ENCODE measurements at places on chromosomes 6 and 20. TPM values are rescaled to one million over a fixed set of nuclear protein-coding genes. Genes with fewer than 3 reads are reported as not detected.

- H3K36me3 ChIP-seq = no peaks in the 10 kb centered on the region
- no peak for DNase-seq
- H3K27ac ChIP-seq = no peak overlapping the region
- H3K27me3 ChIP-seq = no peaks in the 10 kb centered on the region
- no peak overlapping the region for H3K4me3 ChIP-seq
These were observed 27.9 kb downstream of the EPM2A start for GRCh38 chr6:145707397-145707796.

- peaks cover 17% of the 10 kb centered on the region for H3K4me1 ChIP-seq
- H3K27ac ChIP-seq = no peak overlapping the region
- H3K4me3 ChIP-seq = peak overlapping the region; percentile 77
- no peaks in the 10 kb centered on the region for H3K27me3 ChIP-seq
These were observed 1.1 kb downstream of the ORC3 start for GRCh38 chr6:87590990-87591389.

Gene MEP1A
- total RNA-seq = 0.34 TPM

- no peaks in the 10 kb centered on the region for H3K4me1 ChIP-seq
- no peaks in the 10 kb centered on the region for H3K27me3 ChIP-seq
- no peak overlapping the region for H3K27ac ChIP-seq
- no peak overlapping the region for H3K4me3 ChIP-seq
These were observed 54.7 kb upstream of the TMEM181 start for GRCh38 chr6:158505194-158505593.

Gene SLC22A3
- total RNA-seq = 50.2 TPM

DNA sequence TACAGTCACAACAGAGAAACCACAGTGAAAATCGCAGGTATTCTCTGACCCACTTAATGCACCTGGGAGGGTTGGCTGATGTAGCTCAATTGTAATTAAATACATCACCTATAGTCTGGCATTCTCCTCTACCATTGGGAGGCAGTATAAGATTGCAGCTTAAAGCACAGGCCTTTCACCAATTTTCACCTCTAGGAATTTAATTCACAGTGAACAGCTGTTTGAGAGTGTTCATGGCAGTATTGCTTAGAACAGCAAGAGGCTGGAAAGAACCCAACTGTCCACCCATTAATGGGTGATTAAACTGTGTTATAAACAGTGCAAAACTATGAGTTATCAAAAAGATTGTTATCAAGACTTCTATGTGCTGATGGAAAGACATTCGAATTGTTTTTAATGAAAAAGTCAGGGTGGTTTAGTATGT is 2.0 kb downstream of the EDEM2 start:
- H3K4me3 ChIP-seq = no peak overlapping the region
- DNase-seq = peak; percentile 10
- H3K4me1 ChIP-seq = peaks cover 5% of the 10 kb centered on the region
- H3K27me3 ChIP-seq = no peaks in the 10 kb centered on the region
- no peaks in the 10 kb centered on the region for H3K36me3 ChIP-seq

Gene ZSWIM1
- 13.8 TPM for total RNA-seq

DNA sequence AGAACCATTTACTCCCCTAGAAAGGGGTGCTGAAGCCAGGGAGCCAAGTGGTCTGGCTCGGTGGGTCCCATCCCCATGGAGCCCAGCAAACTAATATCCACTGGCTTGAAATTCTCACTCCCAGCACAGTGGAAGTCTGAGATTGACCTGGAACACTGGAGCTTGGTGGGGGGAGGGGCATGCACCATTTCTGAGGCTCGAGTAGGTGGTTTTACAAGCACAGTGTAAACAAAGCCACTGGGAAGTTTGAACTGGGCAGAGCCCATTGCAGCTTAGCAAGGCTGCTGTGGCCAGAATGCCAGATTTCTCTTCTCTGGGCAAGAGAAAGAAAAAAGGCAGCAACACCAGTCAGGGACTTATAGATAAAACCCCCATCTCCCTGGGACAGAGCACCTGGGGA is 855.8 kb upstream of the CITED2 start:
- H3K36me3 ChIP-seq = no peaks in the 10 kb centered on the region
- no peaks in the 10 kb centered on the region for H3K27me3 ChIP-seq
- H3K4me3 ChIP-seq = no peak overlapping the region
- DNase-seq = peak; percentile 27

DNA sequence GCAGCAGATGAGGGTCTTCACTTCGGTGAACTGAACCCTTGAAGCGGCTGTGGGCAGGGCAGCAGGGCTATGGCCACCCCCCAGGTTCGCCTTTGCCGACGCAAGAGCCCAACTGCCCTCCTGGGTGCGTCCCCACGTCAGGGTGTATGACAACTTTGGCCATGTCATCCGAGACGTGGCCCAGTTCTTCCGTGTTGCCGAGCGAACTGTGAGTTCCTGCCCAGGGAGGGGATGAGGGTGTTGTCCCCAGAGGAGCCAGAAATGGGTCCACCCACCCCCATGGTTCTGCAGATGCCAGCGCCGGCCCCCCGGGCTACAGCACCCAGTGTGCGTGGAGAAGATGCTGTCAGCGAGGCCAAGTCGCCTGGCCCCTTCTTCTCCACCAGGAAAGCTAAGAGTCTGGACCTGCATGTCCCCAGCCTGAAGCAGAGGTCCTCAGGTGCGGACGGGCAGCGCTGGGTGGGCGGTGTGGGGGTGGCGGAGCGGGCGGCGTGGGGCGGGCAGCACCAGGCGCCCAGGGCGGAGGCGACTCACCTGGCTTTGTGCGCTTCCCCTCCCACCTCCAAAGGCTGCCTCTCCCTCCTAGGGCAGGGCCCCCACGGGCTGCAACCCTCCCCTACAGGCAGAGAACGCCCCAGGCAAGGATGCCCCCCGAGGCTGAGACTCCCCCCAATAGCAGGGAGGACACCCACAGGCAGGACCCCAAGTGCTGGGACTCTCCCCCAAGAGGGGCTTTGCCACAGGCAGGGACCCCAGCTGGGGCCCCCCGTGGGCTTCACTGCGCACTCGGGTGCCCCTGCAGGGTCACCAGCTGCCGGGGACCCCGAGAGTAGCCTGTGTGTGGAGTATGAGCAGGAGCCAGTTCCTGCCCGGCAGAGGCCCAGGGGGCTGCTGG is 6.2 kb upstream of the TNFRSF6B start:
- H3K4me1 ChIP-seq = no peaks in the 10 kb centered on the region
- no peaks in the 10 kb centered on the region for H3K36me3 ChIP-seq
- H3K27ac ChIP-seq = no peak overlapping the region
- no peaks in the 10 kb centered on the region for H3K27me3 ChIP-seq
- H3K4me3 ChIP-seq = no peak overlapping the region
- no peak for DNase-seq

GRCh38 chr20:24350923-24351368 is 118.5 kb upstream of the SYNDIG1 start:
- H3K4me3 ChIP-seq = no peak overlapping the region
- no peaks in the 10 kb centered on the region for H3K4me1 ChIP-seq
- no peaks in the 10 kb centered on the region for H3K36me3 ChIP-seq
- no peaks in the 10 kb centered on the region for H3K27me3 ChIP-seq
- no peak for DNase-seq
- no peak overlapping the region for H3K27ac ChIP-seq

GRCh38 chr20:32670773-32671455 is 2.8 kb downstream of the C20orf203 start:
- no peak overlapping the region for H3K4me3 ChIP-seq
- no peak for DNase-seq
- H3K36me3 ChIP-seq = no peaks in the 10 kb centered on the region
- no peak overlapping the region for H3K27ac ChIP-seq

Gene LY6G5C
- total RNA-seq = 2.6 TPM

DNA sequence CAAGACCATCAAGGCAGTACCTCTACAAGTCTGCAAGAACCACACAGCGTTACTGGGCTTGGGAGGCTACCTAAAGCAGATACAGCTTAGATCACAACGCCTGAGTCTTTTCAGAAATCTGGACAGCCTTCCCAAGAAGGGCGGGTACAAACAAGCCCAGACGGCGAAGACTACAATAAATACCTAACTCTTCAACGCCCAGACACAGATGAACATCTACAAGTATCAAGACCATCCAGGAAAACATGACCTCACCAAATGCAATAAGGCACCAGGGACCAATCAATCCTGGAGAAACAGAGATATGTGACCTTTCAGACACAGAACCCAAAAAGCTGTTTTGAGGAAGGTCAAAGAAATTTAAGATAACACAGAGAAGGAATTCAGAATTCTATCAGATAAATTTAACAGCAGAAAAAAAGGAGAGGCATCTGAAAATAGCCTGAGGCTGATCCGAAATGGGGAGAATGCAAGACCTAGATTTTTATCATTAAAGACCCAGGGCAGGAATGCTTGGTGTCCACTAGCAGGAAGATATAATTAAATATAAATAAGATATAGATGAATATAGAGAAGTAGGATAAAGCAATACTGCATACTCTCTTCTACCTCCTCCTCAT is 131.7 kb upstream of the COL21A1 start:
- no peaks in the 10 kb centered on the region for H3K4me1 ChIP-seq
- no peak overlapping the region for H3K4me3 ChIP-seq
- H3K36me3 ChIP-seq = no peaks in the 10 kb centered on the region
- no peak overlapping the region for H3K27ac ChIP-seq
- DNase-seq = peak; percentile 54
- no peaks in the 10 kb centered on the region for H3K27me3 ChIP-seq

- no peaks in the 10 kb centered on the region for H3K4me1 ChIP-seq
- no peaks in the 10 kb centered on the region for H3K27me3 ChIP-seq
- DNase-seq = no peak
- no peak overlapping the region for H3K27ac ChIP-seq
These were observed 212.6 kb downstream of the MAFB start for GRCh38 chr20:40476461-40476860.

GRCh38 chr6:10362300-10362699 is 52.6 kb downstream of the TFAP2A start:
- H3K27ac ChIP-seq = no peak overlapping the region
- H3K4me3 ChIP-seq = no peak overlapping the region
- no peak for DNase-seq
- no peaks in the 10 kb centered on the region for H3K4me1 ChIP-seq

Gene KCNS1
- total RNA-seq = 0.09 TPM

- no peak for DNase-seq
- no peaks in the 10 kb centered on the region for H3K36me3 ChIP-seq
These were observed 119.5 kb downstream of the PTPRK start for GRCh38 chr6:128400875-128401274.

GRCh38 chr20:64101731-64102621 is 5.4 kb downstream of the NPBWR2 start:
- no peak overlapping the region for H3K27ac ChIP-seq
- H3K4me3 ChIP-seq = peak overlapping the region; percentile 41
- no peaks in the 10 kb centered on the region for H3K36me3 ChIP-seq

- H3K27me3 ChIP-seq = no peaks in the 10 kb centered on the region
- H3K36me3 ChIP-seq = no peaks in the 10 kb centered on the region
- H3K4me1 ChIP-seq = no peaks in the 10 kb centered on the region
- H3K4me3 ChIP-seq = no peak overlapping the region
- DNase-seq = peak; percentile 64
- peak overlapping the region; percentile 41 for H3K27ac ChIP-seq
These were observed 69.7 kb upstream of the PMEPA1 start for GRCh38 chr20:57779401-57780003.

DNA sequence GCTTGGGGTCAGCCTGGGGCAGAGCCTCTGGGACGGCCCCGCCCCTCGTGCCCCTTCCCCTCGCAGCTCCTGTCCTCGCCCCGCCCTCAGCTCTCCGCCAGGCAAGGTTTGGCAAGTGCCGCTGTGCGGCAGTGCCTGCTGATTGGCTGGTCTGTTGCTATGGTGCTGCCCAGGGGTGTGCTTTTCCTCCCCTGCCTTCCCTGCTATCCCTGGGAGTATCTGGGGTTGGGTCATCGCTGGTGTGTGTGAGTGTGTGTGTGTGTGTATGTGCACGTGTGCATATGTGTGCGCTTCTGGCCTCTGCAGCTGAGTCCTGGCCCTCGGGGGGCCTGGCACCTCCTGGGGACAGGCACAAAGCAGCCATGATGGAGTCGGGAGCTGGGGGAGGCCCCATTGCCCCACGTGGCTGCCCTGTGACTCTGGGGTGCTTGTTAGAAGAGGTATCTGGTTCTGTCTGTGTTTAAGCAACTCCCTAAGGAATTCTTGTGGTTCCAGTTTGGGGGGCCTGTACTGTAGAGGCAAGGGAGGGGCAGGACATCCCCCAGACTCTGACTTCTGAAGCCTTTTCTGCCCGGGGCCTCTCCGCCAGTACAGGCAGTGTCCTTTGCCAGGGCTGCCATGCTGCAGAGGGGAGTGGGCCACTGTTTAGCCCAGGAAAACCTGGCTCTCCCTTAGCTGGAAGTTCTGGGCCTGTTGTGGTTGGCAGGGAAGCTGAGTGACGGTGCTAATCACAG is 6.9 kb downstream of the RTEL1 start:
- H3K4me1 ChIP-seq = no peaks in the 10 kb centered on the region
- no peak overlapping the region for H3K27ac ChIP-seq
- DNase-seq = no peak

GRCh38 chr6:17494919-17495318 is 101.5 kb downstream of the CAP2 start:
- no peaks in the 10 kb centered on the region for H3K4me1 ChIP-seq
- H3K27me3 ChIP-seq = no peaks in the 10 kb centered on the region
- H3K4me3 ChIP-seq = no peak overlapping the region
- H3K36me3 ChIP-seq = no peaks in the 10 kb centered on the region

Gene GGTLC1
- total RNA-seq = not detected

Gene CALHM5
- 1.8 TPM for total RNA-seq

GRCh38 chr6:170433163-170434116 is 119.7 kb downstream of the PSMB1 start:
- no peak for DNase-seq
- H3K4me1 ChIP-seq = no peaks in the 10 kb centered on the region
- no peaks in the 10 kb centered on the region for H3K27me3 ChIP-seq
- no peak overlapping the region for H3K4me3 ChIP-seq
- H3K36me3 ChIP-seq = no peaks in the 10 kb centered on the region

Gene HRH3
- total RNA-seq = 0.51 TPM

GRCh38 chr6:23713211-23713610 is 412.8 kb upstream of the NRSN1 start:
- no peaks in the 10 kb centered on the region for H3K27me3 ChIP-seq
- no peak overlapping the region for H3K4me3 ChIP-seq

Gene FAM209A
- total RNA-seq = not detected

Gene OGFR
- 60.2 TPM for total RNA-seq

Gene LAMA4
- 9.6 TPM for total RNA-seq

GRCh38 chr6:70134542-70134941 is 168.3 kb downstream of the COL9A1 start:
- no peak overlapping the region for H3K27ac ChIP-seq
- DNase-seq = no peak
- H3K4me3 ChIP-seq = no peak overlapping the region
- no peaks in the 10 kb centered on the region for H3K36me3 ChIP-seq
- H3K4me1 ChIP-seq = no peaks in the 10 kb centered on the region

DNA sequence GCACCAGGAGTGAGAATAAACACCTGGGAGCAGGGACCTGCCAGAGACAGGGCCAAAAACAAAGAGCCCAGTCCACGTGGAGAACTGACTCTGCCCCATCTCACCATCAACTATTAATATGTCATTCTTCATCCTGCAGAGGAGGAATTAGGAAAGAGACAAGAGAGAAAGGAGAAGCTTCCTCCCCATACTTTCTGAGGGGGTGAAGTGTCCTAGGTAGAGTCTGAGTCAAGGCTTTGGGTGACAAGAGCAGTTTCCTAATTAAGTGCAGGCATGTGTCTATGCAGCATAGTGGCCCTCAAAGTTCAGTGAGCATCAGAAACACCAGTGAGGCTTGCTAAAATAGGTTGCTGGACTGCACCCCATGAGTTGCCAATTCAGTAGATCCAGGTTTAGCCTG is 40.7 kb upstream of the BMP2 start:
- no peak for DNase-seq
- H3K27ac ChIP-seq = no peak overlapping the region
- H3K36me3 ChIP-seq = no peaks in the 10 kb centered on the region
- no peaks in the 10 kb centered on the region for H3K4me1 ChIP-seq
- no peaks in the 10 kb centered on the region for H3K27me3 ChIP-seq
- H3K4me3 ChIP-seq = no peak overlapping the region

- no peaks in the 10 kb centered on the region for H3K27me3 ChIP-seq
- DNase-seq = no peak
- no peaks in the 10 kb centered on the region for H3K4me1 ChIP-seq
- no peak overlapping the region for H3K4me3 ChIP-seq
- H3K27ac ChIP-seq = no peak overlapping the region
- no peaks in the 10 kb centered on the region for H3K36me3 ChIP-seq
These were observed 20.2 kb downstream of the RAMACL start for GRCh38 chr6:166566026-166567011.

Gene HMGN3
- 117 TPM for total RNA-seq
